ENCODE measurements at places on chromosomes 11 and 22. TPM values are rescaled to one million over a fixed set of nuclear protein-coding genes. Genes with fewer than 3 reads are reported as not detected.

IGSF9B gene
- total RNA-seq: 23.1 TPM

SLCO2B1 gene
- not detected for total RNA-seq

TRIM6 gene
- total RNA-seq: 0.23 TPM

TEAD1 gene
- total RNA-seq: 0.59 TPM

MAP6 gene
- 0.13 TPM for total RNA-seq

UPK3A gene
- total RNA-seq: not detected

DENND5A gene
- total RNA-seq: 22.0 TPM

MCAM gene
- 4.6 TPM for total RNA-seq

PYGM gene
- total RNA-seq: 0.95 TPM

LGR4 gene
- total RNA-seq: not detected

CCND1 gene
- 2.8 TPM for total RNA-seq

LDHAL6A gene
- not detected for total RNA-seq

MED19 gene
- 18.0 TPM for total RNA-seq

All from activated CD8-positive, alpha-beta memory T cell treated with anti-CD3 and anti-CD28 coated beads for 36 hours (primary cell).